ENCODE measurements at places on chromosomes 3 and 15.

DNA sequence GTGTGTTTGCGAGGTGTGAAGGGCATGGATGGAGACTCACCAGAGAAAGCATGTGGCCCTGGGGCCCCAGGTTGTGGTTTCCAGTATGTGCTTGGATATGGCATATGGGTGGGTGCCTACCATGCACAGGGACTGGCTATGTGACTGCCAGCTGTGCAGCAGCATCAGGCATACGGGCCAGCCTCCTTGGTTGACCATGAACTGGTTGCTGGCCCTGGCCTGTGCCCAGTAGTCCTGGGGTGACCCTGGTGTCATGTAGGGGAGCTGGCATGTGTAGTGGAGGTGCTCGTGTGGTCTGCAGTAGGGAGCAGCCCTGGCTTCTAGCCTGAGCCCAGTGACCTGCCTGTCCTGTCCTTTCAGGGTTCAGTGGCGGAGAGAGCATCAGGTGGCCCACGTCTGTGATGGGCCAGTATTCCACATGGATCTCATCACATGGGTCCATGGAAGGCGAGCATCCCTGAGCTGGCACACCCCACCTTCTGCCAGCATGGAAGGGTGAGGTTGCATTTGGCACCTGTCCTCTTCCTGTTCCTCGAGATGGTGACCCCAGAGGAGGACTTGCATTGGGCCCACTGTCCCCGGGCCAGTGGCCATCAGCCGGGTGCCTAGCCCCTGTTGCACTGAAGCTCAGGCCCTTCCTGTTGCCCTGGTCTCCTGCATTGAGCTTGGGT, 228.9 kb downstream of the SNRPN start:
- DNase-seq = no peak

GRCh38 chr15:93019090-93019489, 69.9 kb downstream of the RGMA start:
- no peak for DNase-seq

DNA sequence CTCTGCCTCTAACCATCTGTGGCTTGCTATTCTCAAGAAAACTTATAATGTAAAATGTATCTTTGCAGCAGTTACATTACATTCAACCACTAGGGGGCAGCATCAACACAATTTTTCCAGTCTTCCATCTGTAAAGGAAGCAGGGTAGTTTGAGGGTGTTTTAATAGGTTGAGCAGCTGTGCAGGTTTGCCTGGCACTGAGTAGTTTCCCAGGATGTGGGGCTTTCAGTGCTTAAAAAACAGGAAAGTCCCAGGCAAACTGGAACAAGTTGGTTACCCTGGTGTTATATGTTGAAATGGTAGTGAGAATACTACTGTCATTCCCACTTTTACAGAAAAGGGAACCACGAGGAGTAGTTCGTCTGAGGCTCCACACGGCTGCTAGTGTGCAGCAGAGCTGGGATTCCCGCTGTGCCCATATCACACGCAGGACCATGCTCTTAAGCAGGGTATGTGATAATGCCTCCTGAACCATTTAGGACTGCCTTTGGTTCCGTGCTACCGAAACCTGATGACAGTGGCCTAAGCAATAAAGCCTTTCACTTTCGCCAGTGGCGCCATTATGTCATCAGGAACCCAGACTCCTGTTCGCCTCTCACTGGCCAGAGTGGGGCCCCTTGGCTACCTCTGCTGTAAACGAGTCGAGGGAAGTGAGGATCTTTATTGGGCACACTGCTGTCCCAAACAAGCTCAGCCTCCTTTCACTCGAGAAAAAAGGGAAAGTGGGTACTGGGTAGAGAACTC, 64.7 kb upstream of the ZBTB38 start:
- peak; percentile 47 for DNase-seq

- DNase-seq = no peak
These were observed 282.1 kb downstream of the VGLL3 start for GRCh38 chr3:86708893-86709292.

- peak; percentile 9 for DNase-seq
These were observed 94.5 kb upstream of the ADAMTSL3 start for GRCh38 chr15:83559310-83559966.

DNA sequence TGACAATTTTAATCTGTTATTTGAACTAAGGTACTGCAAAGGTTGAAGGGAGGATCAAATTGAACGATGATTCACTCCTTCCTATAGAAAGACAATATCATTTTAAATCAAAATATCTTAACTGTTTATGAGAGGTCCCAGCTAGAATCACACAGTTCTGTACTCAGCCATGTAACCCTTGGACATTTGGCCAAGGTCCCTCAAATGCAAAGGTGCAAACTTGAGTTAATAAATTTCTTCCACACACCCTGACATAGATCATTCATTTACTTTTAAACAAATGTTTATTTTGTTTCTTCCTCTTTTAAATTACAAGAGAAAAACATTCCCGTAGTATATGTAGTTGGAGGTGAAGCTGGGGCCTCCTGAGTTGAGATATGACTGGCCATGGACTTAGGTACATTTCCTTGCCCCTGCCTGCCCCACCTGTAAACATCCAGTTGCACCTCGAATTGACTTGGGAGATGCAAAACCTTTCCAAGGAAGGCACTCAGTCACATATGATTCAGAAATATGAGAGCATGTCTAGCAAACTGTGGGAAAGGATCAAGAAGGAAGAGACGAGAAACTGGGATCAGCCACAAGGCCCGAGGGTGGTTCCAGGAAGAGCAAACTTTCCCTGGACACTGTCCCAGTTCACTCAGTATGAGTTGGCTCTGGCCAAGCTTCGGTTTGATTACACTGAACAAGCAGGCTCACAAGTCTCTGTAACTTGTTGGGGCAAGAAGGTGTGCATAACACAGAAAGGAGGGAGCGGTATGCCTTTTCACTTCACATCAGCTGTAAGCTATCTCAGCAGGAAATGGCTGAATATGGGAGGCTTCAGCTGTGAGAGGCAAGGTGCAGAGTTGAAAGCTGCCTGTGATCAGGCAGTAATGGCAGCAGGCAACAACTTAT, 6.7 kb downstream of the TNFSF10 start:
- DNase-seq = no peak

- no peak for DNase-seq
These were observed 8.9 kb upstream of the TKT start for GRCh38 chr3:53264718-53265117.

- no peak for DNase-seq
These were observed 396.0 kb downstream of the GAP43 start for GRCh38 chr3:116019254-116019763.

GRCh38 chr15:53837263-53837662, 77.8 kb upstream of the WDR72 start:
- no peak for DNase-seq

DNA sequence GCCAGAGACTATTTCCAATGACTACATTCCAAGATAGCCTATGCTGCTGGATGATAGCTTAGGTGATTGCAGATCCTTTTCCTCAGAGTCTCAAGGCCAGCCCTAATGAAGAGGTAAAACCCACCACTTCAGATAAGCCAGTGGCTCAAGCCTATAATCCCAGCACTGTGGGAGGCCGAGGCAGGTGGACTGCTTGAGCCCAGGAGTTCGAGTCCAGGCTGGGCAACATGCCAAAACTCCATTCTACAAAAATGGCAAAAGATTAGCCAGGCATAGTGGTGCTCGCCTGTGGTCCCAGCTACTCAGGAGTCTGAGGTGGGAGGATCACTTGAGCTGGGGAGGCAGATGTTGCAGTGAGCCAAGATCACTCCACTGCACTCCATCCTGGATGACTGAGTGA, 495.3 kb downstream of the ZIC1 start:
- no peak for DNase-seq

- no peak for DNase-seq
These were observed 102.5 kb downstream of the AKAP13 start for GRCh38 chr15:85482894-85483293.

GRCh38 chr3:142077859-142078500, 71.4 kb downstream of the TFDP2 start:
- no peak for DNase-seq

DNA sequence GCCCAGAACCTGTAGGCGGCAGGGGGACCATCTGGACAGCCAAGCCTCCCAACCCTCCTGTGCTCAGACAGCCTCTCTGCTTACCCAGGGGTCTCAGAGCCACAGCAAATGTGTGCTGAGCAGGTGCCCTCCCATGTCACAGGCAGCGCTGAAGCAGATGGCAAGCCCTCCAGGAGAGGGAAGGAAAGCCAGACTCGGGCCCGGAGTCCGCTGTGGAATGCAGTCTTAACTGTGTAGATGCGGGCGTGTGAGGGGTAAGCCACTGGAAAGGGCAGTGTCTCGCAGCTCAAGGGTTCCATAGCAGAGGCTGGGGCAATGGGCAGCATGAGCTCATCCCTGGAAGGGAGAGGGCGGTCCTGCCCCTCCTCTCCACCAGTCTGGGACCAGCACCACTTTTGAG, 45.6 kb downstream of the UMPS start:
- DNase-seq = no peak

DNA sequence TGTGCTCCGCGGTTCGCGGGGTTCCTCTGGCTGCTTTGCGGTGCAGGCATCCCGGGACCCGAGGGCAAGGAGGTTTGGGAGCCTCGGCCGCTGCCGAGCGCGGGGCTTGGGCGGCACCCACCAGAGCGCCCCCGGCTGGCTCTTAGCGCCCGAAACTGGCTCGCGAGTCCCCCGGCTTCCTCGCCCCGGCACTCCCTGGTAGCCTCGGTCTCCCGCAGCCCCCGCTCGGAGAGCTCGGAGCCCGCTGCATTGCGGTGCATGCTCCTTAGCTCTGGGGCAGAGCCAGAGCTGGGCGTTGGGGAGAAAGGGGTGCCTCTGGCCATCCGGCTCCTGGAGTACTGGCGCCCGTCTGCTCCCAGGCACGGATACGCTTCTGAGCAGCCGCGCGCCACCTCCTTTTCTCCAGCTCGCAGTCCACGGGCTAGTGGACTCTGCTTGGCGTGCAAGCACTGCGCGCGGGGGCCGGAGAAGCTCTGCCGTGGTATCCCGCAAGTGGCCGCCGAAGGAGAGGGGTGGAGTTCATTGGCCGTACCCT, 753 bp downstream of the EPHB1 start:
- DNase-seq = no peak

DNA sequence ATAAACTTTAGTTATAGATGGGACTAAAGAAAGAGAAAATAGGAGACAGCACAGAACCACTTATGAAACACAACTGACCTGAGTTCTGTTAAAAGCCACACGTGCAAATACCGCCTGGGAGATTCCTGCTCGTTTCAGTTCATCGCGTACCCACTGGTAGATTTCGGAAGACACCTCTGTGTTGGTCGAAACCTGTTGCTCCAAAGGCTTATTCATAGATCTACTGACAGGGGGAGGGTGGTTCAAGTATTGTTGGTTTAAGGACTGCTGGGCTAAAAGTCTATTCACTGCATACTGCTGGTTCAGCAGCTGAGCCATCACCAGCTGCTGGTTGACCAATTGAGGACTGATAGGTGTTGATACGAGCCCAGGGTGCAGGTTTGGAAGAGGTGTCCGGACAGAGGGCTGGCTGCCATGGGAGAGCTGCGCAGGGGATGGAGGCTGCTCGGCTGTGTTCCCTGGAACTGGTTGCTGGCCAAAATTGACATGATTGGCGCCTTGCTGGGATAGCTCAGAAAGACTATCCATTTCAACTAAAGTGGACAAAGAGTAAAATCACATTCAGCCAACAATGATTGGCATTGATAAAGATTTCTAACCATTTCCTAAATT, 30.6 kb downstream of the SATB1 start:
- DNase-seq = no peak

- DNase-seq = no peak
These were observed 7.1 kb downstream of the THBS1 start for GRCh38 chr15:39587731-39588530.

- no peak for DNase-seq
These were observed 57.8 kb downstream of the NEK10 start for GRCh38 chr3:27311400-27311799.

DNA sequence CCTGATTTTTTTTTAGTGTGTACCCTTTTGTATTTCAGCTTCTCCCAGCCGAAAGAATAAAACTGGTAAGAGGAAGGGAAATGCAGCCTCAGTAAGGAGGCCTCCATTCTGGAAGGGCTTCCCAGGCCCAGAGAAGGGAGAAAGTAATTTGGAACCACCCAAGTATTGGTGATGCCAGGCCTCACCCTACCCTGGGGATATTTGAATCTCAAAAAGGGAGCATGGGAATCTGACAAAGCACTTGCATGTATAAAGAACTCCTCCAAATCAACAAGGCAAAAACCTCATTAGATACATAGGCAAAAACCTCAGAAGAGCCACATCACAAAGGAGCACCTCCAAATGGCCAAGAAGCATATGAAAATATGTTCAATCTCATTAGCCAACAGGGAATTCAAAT, 68.8 kb upstream of the GLCE start:
- no peak for DNase-seq

DNA sequence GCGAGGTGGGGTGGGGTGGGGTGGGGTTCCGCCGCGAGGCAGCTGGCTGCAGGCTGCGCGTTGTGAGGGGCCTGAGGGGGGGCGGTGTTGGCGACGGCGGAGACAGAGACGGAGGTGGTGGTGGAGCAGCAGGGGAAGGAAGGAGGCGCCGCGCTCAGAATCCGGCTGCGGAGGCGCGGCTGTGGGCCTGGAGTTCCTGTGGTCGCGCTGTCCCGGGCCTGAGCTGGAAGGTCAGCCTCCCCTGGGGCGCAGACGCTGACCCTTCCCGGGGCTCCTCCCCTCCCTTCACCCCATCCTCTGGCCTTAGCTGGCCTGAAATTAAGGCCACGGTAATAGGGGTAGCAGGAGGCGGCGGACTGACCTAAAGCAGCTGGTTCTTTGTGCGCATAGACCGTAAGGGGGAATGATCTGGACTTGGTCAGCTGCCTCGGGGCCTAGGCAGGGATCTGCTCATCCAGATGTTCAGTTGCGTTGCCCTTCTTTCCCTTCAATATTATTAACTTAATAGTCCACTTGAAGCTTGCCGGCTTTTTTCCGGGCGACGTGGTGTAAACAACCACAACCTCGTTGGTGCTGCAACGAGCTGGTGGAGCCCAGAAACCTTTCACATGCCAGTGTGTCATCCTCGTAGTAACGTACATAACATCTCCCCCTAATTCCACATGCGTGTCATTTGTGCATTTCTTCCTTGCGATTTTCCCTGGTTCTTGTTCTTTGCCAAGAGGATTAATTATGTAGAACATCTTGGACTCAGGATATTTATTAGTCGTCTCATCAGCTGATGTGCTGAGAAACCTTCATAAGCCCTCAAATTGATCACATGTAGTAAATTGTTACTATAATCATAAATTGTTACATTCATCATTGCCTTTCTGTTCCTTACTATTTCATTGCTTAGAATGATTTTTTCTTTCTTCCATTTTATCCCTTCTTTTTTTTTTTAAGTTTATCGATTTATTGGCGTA, 626 bp downstream of the SEC62 start:
- DNase-seq = no peak

DNA sequence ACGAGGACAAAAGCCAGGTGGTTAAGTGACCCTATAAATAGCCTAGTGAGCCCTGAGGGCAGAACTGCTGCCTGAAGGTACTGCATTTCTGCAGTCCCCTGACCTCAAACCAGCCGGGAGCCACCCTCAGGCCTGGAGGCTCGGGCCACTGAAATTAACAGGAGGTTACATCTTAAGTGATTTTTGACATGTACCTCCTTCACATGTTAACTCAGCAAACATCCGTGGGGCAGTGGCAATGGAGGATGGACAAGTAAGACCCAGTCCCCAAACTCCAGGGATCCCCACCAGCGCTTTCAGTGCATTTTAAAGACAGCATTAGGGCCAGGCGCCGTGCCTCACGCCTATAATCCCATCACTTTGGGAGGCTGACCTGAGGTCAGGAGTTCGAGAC, 26.2 kb downstream of the PSTPIP1 start:
- DNase-seq = no peak

Data from stimulated activated CD4-positive, alpha-beta T cell treated with anti-CD3 and anti-CD28 coated beads, Interleukin-2, amount 100 ng/mL, for 4 hours (primary cell).